CD8-positive, alpha-beta memory T cell (primary cell): ENCODE measurements at places on chromosomes 16 and 17. TPM values are rescaled to one million over a fixed set of nuclear protein-coding genes. Genes with fewer than 3 reads are reported as not detected.
A peak's percentile ranks its signal among the peaks of the same experiment; 100 is the strongest.

DNA sequence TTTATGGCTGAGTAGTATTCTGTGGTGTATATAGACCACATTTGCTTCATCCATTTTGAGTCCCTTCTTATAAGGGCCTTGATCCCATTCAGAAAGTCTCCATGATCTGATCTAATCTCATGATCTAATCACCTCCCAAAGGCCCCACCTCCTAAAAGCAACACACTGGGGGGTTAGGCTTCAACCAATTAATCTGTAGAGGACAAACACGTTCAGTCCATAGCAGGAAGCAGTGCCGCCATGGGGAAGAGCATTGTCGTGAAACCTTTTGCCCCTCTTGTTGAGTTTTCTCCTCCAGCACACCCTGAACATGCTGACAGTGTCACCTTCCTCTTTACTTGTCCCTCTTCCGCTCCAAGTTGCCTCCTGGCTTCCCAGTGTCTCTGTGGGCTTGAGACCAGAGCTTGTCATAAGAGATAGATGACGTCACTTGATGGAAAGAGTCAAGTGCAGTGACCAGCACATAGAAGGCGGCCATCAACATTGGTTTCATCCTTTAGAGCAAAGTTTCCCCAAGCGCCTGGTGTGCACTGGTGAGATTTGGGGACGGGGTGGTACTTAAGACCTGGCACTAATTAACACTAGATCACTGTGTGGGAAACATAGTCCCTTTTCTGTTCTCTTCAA is 74.1 kb downstream of the PRKCB start:
- no peak for DNase-seq
- no peaks in the 10 kb centered on the region for H3K36me3 ChIP-seq
- no peak overlapping the region for H3K4me3 ChIP-seq
- H3K4me1 ChIP-seq = peaks cover 29% of the 10 kb centered on the region
- no peaks in the 10 kb centered on the region for H3K27me3 ChIP-seq
- H3K27ac ChIP-seq = no peak overlapping the region

DNA sequence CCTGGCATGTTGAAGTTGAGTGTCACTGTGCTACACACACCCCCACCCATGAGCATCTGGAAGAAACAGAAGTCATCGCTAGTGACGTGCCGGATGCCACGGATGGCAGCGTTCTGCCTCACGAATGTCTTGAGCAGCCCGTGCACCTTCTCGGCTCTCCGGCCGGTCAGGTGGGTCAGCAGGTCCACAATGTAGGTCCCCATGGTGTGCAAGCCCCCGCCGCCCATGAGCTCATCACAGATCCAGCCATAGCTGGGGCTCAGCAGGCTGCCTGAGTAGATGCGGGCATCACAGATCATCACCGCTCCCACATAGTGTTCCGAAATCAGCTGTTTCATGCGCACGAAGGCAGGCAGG is 8.9 kb downstream of the C16orf86 start:
- no peak for DNase-seq
- no peaks in the 10 kb centered on the region for H3K4me1 ChIP-seq
- no peaks in the 10 kb centered on the region for H3K27me3 ChIP-seq
- no peak overlapping the region for H3K27ac ChIP-seq
- no peaks in the 10 kb centered on the region for H3K36me3 ChIP-seq

Gene EPX
- total RNA-seq = not detected

DNA sequence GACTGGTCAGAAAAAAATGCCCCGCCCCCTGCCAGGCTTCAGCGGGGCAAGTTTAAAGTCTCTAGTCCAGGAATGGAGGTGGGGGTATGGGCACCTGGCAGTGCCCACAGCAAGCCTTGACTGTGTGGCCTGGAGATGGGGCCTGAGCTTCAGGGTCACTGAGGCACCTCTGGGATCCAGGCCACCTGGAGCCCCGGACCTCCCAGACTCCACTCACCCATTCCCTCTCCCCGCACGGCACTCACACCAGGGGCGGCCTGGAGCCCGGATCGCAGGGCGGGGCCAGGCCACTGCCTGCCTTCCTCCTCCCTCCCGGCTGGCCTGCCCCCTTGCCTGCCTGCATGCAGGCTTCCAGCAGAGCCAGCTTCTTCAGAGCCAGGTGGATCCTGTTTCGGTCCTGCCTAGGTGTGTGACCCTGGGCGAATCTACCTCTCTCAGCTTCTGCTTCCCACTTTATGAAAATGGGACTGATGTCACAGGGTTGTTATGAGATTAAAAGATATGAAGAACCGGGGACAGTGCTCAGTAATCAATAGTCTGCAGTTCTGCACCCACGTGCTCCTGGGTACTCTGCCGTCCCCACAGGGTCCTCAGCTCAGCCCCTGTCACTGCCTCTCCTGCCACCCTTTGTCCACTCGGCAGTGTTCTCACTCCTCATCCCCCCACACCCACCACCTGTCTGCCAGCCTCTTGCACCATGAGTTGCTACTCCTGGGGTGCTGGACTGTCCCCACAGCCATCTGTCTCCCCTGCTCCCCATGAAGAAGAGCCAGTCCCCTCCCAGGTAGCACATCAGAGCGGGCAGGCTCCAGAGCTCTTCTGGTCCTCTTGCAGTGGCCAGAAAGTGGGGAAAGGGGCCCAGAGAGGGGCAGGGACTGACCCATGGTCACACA is 1.2 kb upstream of the TCAP start:
- H3K27ac ChIP-seq = no peak overlapping the region
- H3K4me1 ChIP-seq = peaks cover 11% of the 10 kb centered on the region
- no peak for DNase-seq
- no peak overlapping the region for H3K4me3 ChIP-seq
- no peaks in the 10 kb centered on the region for H3K27me3 ChIP-seq

DNA sequence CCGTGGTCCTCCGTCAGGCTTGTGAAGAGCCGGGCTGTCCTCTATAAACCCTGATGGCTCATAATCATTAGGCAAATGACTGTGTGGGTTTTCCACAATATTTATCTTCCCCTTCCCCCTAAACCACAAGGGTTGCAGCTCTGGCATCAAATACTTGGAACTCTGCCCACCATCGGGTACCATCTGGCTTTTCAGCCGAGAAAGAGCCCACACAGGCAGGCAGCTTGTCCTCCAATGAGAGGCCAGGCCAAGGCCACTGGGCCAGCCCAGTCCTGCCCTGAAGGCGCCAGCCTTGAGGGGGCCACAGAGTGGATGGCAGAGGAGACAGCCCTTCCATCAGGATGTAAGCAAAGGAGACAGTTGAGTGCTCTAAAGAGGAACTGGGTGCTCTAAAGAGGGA is 31.8 kb upstream of the NAT9 start:
- H3K36me3 ChIP-seq = peaks cover 2% of the 10 kb centered on the region
- no peaks in the 10 kb centered on the region for H3K4me1 ChIP-seq
- H3K27ac ChIP-seq = no peak overlapping the region
- no peak for DNase-seq
- H3K4me3 ChIP-seq = no peak overlapping the region

GRCh38 chr17:59620064-59620359 is 317 bp downstream of the CLTC start:
- peak overlapping the region; percentile 98 for H3K27ac ChIP-seq
- no peak for DNase-seq
- H3K4me3 ChIP-seq = peak overlapping the region; percentile 88
- no peaks in the 10 kb centered on the region for H3K36me3 ChIP-seq
- H3K4me1 ChIP-seq = peaks cover 47% of the 10 kb centered on the region
